ENCODE measurements at places on chromosomes 4 and X.

GRCh38 chr4:66585767-66586166 lies 915.5 kb upstream of the EPHA5 start:
- no peak for DNase-seq

DNA sequence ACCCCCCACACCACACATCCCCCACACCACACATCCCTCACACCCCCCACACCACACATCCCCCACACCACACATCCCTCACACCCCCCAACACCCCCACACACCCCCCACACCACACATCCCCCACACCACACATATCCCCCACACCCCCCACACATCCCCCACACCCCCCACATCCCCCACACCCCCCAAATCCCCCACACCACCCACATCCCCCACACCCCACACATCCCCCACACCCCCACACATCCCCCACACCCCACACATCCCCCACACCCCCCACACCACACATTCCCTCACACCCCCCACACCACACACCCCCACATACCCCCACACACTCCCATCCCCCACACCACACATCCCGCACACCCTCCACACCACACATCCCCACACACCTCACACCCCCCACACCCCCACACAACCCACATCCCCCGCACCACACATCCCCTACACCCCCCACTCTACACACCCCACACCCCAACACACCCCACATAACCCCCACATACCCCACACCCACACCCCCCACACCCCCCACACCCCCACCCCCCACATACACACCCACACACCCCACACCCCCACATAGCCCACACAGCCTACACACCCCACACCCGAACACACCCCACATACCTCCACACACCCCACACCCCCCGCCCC lies 172.9 kb downstream of the DCLK2 start:
- no peak for DNase-seq

DNA sequence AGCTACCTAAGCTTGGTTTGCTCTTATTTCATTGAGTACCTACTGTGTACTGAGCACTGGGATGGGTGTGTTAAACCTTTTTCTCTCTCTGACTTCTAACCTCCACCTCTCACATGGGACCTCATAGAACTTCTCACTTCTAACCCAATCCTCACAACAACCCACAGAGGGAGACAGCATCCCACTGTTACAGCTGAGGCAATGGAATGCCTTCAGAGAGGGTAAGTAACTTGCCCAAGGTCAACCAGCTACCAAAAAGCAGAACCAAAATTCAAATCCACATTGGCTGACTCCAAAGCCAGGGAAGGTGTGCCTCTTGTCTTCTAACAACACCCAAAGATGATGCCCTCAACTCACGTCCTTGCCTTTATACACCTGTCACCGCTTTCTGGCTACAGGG lies 5.4 kb downstream of the SEL1L3 start:
- DNase-seq, result no peak

- DNase-seq, result no peak
Measured at GRCh38 chr4:138802499-138802898, 213.1 kb upstream of the NOCT start.

DNA sequence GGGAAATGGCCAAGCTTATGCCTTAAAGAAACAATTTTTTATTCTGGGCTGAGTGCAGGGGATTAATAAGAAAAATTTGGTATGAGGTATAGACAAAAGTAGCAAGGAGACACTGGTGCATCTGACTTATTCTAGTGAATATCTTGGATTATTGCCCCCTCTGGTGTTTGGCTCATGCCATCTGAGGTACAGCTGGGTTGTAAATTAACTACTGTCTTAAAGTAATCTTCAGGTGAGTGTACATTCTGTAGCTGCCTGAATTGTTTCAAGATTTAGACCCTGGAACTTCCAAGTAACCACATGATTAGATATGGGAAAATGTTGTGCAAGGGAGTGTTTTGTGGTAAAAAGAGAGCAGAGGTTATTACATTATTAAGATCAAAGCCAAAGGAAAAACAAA lies 988.7 kb downstream of the FAM133A start:
- no peak for DNase-seq

- no peak for DNase-seq
Measured at GRCh38 chr4:119647558-119647957, 19.0 kb upstream of the PDE5A start.

- DNase-seq, result no peak
Measured at GRCh38 chr4:41638866-41639265, 100.9 kb downstream of the LIMCH1 start.

GRCh38 chr4:81084029-81084428 lies 53.5 kb downstream of the BMP3 start:
- no peak for DNase-seq

DNA sequence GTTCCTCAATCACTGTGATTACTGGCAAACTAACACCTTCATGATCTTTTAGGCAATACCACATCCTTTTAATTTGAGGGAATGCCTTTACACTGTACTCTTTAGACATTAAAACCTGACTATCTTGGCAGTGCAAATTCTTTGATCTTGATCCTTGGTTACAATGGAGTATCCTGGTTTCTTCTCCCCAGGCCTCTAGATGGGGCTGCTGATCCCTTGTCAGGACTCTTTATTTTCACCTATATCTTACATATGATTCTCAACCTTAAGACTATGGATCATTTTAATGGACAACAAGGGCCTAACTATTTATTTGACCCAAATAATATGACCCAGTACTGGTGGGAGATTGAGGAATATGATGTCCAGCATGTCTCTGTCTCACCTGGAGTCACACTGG lies 1005.5 kb upstream of the INTU start:
- DNase-seq, result no peak

- DNase-seq, result no peak
Measured at GRCh38 chrX:13257223-13258051, 62.4 kb downstream of the ATXN3L start.

GRCh38 chrX:111812889-111813563 lies 63.0 kb upstream of the TRPC5OS start:
- no peak for DNase-seq

GRCh38 chr4:24768006-24768405 lies 27.4 kb upstream of the SOD3 start:
- no peak for DNase-seq

DNA sequence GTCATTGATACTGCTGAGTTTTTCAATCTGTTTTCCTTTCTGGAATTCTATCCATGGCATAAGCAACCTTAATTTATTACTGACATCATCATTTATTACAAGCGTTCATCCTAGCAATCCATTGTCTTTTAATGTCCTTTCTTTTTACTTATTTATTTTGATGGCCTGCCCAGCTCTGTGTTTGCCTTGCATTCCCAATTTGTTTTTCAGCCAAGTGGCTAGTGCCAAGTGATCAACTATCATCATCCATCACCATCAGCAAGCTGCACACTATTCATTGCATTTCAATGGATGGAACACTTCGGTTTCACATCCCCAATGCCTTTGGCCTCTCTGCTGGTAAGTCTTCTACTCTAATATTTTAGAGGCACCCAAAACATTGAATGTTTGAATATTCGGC lies 831.7 kb upstream of the EPHA5 start:
- no peak for DNase-seq

GRCh38 chrX:84363051-84363450 lies 139.2 kb downstream of the HDX start:
- no peak for DNase-seq

GRCh38 chr4:159312236-159312635 lies 209.4 kb downstream of the RAPGEF2 start:
- no peak for DNase-seq

- DNase-seq, result peak; percentile 13
Measured at GRCh38 chr4:1204286-1204827, 32.0 kb upstream of the SPON2 start.

DNA sequence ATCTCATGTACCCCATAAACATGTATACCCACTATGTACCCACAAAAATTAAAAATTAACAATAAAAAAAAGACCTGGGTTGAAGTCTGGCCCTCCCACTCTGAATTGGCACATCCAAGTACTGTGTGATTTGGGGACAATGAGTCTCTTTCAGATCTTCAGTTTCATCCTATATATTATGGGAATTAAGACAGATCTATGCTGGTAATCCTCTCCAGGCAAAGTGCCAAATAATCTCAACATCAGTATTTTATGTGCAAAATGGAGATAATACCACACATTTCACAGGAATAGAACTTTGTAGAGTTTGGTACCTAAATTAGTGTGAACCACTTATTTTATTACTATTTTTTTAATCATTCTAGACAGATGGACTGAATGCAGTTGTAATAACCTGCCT lies 11.0 kb upstream of the SCD5 start:
- no peak for DNase-seq

DNA sequence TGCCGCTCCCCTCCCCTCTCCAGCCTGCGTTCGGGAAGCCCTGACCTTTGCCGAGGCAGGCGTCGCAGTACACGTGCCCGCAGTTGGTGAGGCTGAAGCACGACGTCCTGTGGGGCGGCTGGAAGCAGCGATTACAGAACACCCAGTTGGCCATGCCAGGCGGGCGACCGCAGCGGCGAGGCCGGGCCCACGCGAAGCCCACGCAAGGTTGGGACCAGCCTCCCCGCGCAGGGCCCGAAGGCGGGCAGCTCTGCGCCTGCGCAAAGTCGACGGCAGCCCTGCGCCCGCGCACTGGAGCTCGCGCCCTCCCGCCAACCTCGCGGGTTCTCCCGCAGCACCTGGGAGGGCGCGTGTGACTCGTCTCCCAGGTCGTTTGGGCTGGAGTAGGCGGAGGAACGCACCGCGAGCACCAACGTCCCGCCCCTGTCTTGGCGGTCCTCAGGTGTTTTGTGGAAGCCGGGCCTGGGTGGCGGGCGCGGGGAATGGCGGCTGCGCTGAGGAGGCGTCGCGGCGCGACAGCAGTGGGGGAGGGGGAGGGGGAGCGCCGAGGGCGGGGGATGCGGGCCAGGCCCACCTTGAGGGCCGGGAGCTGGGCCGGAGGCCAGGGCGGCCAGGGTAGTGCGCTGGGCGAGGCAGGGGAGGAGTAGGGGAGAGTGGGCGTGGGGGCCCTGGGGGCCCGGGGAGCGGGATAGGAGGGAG lies at the start of gene RNF212:
Gene RNF212, minus strand, starts transcription at position 254 of the 699 bp plus-strand sequence. Its CDS starts 100 bp downstream, at position 154.
- DNase-seq, result peak; percentile 45

DNA sequence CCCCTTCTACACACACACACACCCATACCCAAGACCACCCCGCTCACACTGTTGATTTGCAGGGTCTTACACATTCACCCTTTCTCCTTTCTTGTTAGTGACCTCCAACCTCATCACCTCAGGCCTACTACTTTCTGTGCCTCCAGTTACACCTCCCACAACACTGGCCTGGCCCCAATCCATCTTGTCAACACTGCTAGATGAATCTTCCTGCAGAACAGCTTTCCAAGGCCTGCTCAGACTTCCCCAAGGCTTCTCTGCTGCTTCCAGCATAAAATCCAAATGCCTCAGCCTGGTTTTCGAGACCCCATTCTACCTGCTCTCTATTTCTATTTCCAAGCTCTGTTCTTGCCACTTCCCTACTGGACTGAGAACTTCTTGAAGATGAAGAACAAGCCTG lies 79.9 kb downstream of the NHSL2 start:
- DNase-seq, result no peak

GRCh38 chr4:39278476-39278875 lies 87.7 kb downstream of the RFC1 start:
- no peak for DNase-seq

DNA sequence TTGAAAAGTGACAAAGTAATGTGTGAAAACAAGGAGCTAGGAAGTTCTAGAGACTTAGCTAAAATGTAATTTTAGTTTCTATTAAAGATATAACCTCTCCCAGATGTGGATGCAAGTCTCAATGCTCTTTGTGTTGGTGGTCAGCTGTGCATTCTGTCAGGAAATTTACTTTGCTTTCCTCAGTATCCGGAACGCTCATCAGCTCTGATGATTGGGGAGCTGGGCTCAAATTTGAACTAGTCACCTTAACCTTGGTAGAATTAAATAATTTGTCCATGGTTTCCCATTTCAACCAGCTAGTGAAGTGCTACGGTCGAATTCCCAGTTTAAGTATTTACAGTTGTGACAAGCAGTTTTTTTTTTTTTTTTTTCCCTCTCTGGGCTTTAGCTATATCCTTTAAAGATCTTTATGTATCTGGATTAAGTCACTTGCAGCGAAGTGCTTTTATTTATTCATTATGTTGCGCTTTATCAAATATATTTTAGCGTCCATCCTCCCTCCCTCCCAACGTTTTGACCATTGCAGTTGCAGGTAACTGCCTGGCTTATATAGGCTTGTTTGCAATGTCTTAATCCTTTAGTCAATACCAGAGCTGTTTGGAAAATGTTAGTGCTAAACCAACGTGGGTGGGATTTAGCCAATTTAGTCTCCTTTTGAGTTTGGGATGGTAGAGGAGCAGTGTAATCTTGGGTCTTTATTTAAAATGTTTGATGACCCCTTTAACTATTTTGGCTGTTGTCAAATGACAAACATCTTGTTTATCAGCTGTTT lies 2.1 kb downstream of the OGT start:
- DNase-seq, result no peak

DNA sequence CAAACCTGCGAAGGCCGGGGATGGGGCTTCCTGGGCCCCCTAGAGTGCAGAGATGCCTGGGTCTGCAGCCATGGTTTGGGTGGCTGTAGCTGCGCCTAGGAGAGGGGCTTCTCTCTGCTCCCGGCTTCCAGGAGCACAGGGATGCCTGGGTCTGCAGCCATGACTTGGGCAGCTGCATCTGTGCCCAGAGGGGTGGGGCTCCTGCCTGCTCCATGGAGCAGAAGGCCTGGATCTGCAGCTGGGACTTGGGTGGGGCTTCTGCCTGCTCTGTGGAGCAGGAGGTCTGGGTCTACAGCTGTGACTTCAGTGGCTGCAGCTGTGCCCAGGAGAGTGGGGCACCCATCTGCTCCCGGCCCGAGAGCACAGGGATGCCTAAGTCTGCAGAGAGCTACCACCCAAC lies 20.8 kb downstream of the SPON2 start:
- no peak for DNase-seq

GRCh38 chrX:155188786-155189185 lies 27.5 kb upstream of the VBP1 start:
- DNase-seq, result no peak

DNA sequence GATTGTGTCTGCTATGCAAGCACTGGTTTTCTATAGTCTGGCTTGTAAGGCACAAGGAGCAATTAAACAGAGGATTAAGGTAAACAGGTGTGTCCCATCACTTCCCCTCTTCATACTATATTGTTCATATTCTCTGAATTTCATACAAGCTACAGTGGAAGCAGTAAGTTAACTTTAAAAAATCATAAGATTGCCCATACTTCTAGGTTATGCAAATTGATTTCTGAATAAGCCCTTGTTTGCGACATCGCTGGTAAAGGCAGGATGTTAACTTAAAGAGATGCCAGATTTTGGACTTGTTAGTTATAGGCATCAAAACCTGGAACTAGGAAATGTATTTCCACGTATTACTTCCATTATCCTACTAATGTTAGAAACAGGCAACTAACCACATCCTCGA lies 1.0 kb upstream of the TMEM131L start:
- DNase-seq, result no peak

DNA sequence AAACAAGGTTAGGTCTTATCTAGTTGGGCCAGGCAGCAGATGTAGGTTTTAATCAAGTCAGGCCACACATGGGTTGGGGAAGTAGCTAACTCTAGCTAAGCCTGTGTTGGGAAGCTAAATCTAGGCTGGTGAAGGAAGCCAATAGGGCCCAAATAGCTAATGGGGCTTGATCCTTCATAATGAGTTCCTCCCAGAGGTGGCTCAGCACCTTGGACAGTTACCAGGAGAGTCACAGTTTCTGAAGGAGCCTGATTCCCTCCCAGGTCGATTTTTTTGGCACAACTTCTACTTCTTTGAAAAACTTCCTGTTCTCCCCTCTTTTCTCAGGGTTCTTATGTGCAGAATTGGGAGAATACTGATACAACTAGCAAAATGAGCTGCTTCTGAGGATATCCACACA lies 242.5 kb upstream of the PRPS2 start:
- DNase-seq, result no peak

- DNase-seq, result no peak
Measured at GRCh38 chr4:103289186-103289585, 91.0 kb upstream of the CENPE start.

All from activated T-cell treated with anti-CD3 and anti-CD28 coated beads, Interleukin-2, amount 50 U/mL, for 48 hours (primary cell).